ENCODE measurements at places on chromosomes 1 and 21.

- DNase-seq = peak; percentile 27
These were observed 225.8 kb upstream of the PROX1 start for GRCh38 chr1:213761845-213762407.

- no peak for DNase-seq
These were observed 738.8 kb downstream of the PTPRU start for GRCh38 chr1:29975036-29975694.

- DNase-seq = no peak
These were observed 43.4 kb downstream of the FHAD1 start for GRCh38 chr1:15290382-15290781.

GRCh38 chr1:159338018-159338417 is 35.9 kb downstream of the FCER1A start:
- DNase-seq = no peak

DNA sequence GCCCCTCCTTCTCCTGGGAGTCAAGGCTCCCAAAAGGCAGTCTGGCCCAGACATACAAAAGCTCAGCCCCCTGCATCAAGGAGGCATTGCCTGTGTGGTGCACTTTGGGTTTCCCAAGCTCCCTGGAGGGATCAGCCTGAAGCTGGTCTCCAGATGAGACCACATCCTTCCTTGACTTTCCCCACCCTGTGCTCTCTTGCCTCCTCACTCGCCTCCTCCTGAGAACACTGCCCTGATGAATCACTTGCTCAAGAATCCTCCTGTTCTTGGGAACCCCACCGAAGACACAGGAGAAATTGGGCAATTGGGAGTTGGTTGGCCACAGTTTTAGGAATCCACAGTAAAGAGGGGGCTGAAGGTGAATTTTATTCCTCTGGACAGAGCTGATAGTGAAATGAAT is 34.8 kb upstream of the LYST start:
- DNase-seq = no peak

DNA sequence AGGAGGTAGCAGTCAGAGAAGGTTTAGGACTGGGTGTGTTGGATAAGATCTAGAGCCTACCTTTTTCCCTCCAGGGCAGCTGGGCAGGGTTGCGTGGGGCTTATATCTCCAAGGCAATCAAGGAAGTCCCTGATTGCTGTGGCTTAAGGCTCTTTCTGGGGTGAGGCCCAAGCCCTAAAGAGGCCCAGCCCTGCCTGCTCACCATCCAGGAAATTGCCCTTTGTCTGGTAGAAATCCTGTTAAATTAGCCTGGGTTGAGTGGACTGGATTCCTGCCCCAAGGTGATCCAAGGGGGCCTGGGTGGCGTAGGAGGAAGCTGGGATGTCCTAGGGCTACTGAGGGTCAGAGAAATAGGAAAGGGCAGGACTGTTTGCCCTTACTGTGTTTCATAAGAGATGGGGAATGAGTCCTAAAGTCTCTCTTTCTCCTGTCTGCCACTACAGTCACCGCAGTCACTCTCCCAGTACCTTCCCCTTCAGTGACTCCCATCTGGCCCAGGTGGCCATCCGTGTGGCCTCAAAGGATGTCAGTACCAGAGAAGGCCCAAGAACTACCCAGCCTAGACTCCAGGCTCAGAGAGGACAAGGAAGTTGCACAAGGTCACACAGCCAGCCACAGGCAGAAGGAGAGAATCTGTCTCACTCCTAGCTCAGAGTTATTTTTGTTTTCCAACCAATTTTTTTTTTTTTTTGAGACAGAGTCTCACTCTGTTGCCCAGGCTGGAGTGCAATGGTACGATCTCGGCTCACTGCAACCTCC is 25.8 kb downstream of the MFSD2A start:
- DNase-seq = no peak

GRCh38 chr1:77378723-77379535 is 97.1 kb downstream of the AK5 start:
- no peak for DNase-seq

DNA sequence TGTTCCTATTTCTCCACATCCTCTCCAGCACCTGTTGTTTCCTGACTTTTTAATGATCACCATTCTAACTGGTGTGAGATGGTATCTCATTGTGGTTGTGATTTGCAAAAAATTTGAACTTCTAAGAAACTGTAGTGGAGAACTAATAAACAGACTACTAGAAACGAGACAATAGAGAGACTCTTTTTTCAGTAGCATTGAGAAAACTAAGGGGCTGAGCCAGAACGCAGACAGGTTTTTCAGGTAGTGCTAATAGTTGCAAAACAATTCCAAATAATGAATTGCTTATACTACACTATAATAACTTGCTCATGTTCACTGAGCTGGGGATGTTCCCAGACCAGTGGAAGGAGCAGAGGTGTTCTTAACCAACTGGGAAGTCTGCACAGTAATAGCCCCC is 98.8 kb upstream of the DPH5 start:
- DNase-seq = no peak

DNA sequence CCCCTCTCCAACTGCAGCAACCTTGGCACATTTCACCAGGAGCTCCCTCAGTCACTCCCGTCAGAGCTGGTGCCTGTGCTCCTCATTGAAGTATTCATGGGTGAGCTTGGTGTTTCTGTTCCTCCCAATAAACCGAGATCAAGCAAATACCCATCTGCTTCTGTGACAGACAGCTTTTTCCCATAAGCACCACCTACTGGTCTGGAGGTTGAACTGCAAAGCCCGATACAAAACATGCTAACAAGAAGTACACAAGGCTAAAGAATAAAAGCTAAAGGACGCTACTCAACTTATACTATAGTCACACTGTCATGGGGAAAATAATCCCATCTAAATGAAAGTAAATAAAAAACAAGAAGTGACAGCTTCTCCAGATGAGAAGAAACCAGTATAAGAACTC is 111.9 kb upstream of the C21orf91 start:
- DNase-seq = no peak

- no peak for DNase-seq
These were observed 155.8 kb upstream of the BRINP3 start for GRCh38 chr1:190633488-190633887.

- no peak for DNase-seq
These were observed 28.8 kb downstream of the GORAB start for GRCh38 chr1:170560681-170561285.

DNA sequence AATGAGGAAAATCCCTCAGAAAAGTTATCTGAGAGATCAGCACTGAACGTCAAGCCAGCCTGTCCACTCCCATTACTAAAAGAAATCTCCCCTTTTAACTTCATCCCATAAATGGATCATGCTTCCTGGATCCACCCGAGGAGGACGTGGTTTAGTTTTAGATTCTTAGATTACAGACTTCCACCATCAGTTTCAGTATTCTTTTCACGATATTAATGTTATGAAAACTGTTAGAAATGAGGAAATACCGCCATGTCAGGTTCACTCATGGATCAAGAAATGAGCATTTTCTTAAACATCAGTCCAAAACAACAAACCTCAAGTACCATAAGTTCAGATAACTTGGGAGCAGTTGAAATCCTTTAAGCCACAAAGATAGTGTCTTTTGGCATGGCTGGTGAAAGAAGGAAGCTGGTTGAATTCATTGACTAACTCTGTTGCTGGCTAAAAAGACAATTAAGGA is 49.8 kb downstream of the NFIA start:
- DNase-seq = no peak

- no peak for DNase-seq
These were observed 156.2 kb downstream of the TPR start for GRCh38 chr1:186218654-186219352.

GRCh38 chr1:15707239-15707925 is 23.3 kb downstream of the PLEKHM2 start:
- DNase-seq = no peak

DNA sequence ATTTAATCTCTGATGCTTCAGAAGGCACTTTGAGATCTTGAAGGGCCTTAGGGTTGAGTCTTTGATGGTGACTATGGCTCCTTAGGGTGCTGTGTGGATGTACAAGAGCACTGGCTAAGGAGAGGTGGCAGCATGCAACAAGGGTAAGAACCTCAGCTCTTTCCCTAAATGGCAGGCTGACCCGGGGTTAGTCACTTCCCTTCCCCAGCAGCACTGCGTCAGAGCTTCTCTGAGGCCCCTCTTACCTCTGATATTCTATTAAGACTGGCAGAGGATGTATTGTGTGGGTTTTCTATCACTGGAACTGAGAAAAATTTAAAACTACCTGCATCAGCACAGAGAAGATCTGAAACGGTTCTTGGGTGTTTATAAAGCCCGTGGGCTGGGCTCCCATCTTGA is 11.8 kb downstream of the C1orf116 start:
- no peak for DNase-seq

- DNase-seq = no peak
These were observed 546 bp upstream of the ZNF697 start for GRCh38 chr1:119648620-119649004.

GRCh38 chr1:201134405-201134804 is 7.4 kb upstream of the ASCL5 start:
- no peak for DNase-seq

DNA sequence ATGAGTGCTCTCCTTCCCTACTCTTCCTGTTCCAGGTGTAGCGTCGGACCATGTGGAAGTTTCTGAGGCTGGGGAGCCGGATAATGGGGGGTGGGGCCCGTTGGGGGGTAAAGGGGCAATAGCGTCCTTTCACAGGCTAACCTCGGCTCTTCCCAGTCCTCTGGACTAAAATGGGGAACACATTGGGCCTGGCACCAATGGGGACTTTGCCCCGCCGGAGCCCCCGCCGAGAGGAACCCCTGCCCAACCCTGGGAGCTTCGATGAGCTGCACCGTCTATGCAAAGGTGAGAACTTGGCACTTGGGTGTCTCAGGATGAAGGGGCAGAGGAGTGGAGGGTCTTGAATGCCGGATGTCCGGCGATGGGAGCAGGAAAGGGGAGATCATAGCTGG is 456 bp downstream of the TOMM40L start:
- DNase-seq = no peak

DNA sequence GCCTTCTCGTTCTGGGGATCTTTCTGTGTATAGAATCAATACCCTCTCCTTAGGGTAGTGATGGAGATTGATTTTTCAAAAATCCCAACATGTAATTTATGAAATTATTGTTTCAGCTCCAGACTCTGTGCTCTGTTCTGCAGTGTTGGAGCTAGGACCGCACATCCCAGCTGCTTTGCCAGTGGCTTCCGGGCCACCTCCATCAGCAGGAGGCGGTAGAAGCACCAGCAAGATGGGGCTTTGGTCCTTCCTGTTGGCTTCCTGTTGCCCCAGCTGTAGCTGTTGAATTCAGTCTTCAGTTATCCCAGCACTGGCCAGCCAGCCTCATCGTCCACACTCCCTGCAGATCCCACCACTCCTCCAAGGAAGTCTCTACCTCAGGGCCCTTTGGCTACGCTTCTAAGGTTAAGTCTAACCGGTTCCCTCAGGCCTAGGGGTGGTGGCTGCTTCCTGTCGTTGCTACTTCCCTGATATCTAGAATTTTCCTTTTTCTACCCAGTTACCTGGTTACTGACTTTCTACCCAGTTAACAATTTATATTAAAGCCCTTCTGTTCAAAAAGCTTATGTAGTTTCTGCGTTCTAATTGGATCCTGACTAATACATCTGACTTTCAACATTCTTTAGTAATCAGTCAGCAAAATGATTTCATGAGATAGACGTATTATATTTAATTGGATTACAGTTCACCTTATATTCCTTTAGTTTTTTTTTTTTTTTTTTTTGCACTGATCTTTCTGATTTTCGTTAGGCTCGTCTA is 24.6 kb downstream of the GALNT2 start:
- no peak for DNase-seq

- no peak for DNase-seq
These were observed 22.3 kb upstream of the FAM78B start for GRCh38 chr1:166189126-166189525.

GRCh38 chr1:16122916-16123315 is 33.0 kb downstream of the EPHA2 start:
- peak; percentile 27 for DNase-seq

DNA sequence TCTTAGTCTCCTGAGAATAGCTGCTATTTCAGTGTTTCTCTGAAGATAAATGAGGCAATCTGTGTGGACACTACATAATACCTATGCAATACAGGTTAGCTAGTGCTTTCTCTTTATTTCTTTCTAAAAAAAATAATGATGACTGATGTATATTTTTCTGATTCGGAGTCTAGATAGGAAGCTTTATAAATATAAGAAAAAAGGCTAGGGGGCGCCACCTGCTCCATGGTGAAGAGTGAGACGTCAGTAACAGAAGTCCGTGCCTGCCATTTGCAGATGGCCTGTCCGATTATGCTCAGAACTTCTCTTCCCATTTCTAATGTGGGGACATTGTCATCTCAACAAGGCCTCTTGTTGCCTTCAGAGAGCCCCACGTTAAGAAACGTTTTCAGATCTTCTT is 26.4 kb downstream of the QSOX1 start:
- DNase-seq = no peak

All from activated T-cell treated with anti-CD3 and anti-CD28 coated beads, Interleukin-2, amount 50 U/mL, for 4 hours (primary cell).